Heart right ventricle (tissue), 16 donors: ENCODE measurements at places on chromosomes 16 and 17.
A peak's percentile ranks its signal among the peaks of the same experiment; 100 is the strongest.

- DNase-seq = no peak
- H3K27ac ChIP-seq = no peak overlapping the region
- H3K4me3 ChIP-seq = no peak overlapping the region
- H3K36me3 ChIP-seq = no peaks in the 10 kb centered on the region
- no peaks in the 10 kb centered on the region for H3K4me1 ChIP-seq
Measured at GRCh38 chr17:38600906-38601305, 4.8 kb downstream of the SRCIN1 start.

GRCh38 chr16:6957681-6958080 is 375.0 kb upstream of the RBFOX1 start:
- no peak for DNase-seq
- H3K27me3 ChIP-seq = no peaks in the 10 kb centered on the region
- H3K4me1 ChIP-seq = no peaks in the 10 kb centered on the region
- no peaks in the 10 kb centered on the region for H3K36me3 ChIP-seq
- H3K4me3 ChIP-seq = no peak overlapping the region

GRCh38 chr16:78718141-78718540 is 618.7 kb downstream of the WWOX start:
- DNase-seq = no peak
- H3K36me3 ChIP-seq = no peaks in the 10 kb centered on the region
- no peak overlapping the region for H3K27ac ChIP-seq
- H3K4me1 ChIP-seq = no peaks in the 10 kb centered on the region
- H3K4me3 ChIP-seq = no peak overlapping the region

- H3K4me3 ChIP-seq = no peak overlapping the region
- no peak overlapping the region for H3K27ac ChIP-seq
- peaks cover 16% of the 10 kb centered on the region for H3K27me3 ChIP-seq
Measured at GRCh38 chr16:17070882-17071592, 399.7 kb downstream of the XYLT1 start.

GRCh38 chr16:482468-483185 is 44.9 kb upstream of the CAPN15 start:
- peaks cover 14% of the 10 kb centered on the region for H3K4me1 ChIP-seq
- H3K27me3 ChIP-seq = no peaks in the 10 kb centered on the region
- DNase-seq = no peak
- H3K4me3 ChIP-seq = no peak overlapping the region
- no peak overlapping the region for H3K27ac ChIP-seq

DNA sequence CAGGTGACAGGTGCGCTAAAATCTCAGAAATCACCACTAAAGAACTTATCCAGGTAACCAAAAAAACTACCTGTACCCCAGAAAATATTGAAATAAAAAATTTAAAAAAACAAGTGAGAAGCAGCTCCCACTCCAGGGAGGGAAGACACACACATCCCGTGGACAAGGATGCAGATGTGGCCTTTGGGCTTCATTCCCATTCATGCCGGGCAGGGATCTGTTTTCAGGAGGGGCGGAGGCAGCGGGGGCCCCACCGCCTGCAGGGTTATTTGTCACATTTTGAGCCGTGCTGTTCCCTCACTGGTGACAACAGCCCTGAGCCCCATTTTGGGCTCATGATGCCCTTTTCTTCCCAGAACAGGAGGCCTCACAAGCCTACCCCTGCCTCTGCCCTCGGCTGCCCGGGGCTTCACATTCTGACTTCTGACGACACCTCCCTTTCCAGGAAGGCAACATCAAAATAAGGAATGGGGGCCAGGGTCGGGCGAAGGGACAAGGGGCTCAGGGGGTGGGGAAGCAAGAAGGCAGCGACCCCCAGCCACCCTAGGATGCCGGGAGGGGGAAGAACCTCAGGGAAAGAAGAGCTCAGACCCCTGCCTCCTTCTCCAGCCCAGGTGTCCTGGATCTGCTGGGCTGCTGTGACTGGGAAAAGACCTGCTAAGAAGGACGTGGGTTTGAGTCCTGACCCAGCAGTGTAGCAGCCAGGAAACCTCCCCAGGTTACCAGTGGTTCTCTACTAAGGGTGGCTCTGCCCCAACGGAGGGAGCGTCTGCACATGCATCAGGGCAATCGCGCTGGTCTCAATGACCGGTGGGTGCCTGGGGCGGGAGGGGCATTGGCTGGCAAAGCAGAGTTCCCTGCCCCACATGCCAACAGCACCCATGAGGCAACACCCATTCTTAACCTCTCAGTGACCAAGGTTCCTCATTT is 2.3 kb upstream of the CD79B start:
- H3K27me3 ChIP-seq = no peaks in the 10 kb centered on the region
- H3K4me1 ChIP-seq = peaks cover 27% of the 10 kb centered on the region
- H3K4me3 ChIP-seq = no peak overlapping the region
- no peak for DNase-seq

- H3K36me3 ChIP-seq = no peaks in the 10 kb centered on the region
- H3K4me1 ChIP-seq = peaks cover 23% of the 10 kb centered on the region
- H3K4me3 ChIP-seq = peak overlapping the region; percentile 41
- H3K27ac ChIP-seq = peak overlapping the region; percentile 67
- no peak for DNase-seq
- H3K27me3 ChIP-seq = no peaks in the 10 kb centered on the region
Measured at GRCh38 chr16:85055493-85056210, 28.1 kb downstream of the KIAA0513 start.

- H3K4me3 ChIP-seq = no peak overlapping the region
- H3K36me3 ChIP-seq = peaks cover 34% of the 10 kb centered on the region
- peaks cover 37% of the 10 kb centered on the region for H3K4me1 ChIP-seq
- DNase-seq = no peak
Measured at GRCh38 chr17:74234486-74234885, 21.1 kb downstream of the TTYH2 start.

DNA sequence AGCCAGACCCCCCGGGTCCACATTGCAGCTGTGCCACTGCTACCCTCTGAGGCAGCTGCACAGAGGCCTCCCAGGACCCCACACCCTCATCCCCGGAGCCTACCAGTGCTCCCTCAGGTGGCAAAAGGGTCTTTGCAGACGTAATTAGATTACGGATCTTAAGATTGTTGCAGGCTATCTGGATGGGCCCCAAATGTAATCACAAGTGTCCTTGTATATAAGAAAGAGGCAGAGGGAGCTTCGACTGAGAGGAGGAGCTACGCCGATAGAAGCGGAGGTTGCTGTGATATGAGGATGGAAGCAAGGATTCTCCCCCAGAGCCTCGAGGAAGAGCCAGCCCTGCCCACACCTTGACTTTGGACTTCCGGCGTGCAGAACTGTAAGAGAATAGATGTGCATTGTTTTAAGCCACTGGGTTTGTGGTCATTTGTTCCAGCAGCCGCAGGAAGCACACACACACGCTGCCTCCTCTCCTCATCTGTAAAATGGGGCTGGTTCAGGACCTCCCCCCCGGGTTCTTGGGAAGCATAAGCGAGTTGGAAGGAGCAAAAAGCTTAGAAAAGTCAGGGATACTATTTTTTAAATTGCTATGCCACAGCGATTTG is 10.5 kb upstream of the RAI1 start:
- DNase-seq = no peak
- no peaks in the 10 kb centered on the region for H3K27me3 ChIP-seq
- H3K36me3 ChIP-seq = no peaks in the 10 kb centered on the region
- H3K4me1 ChIP-seq = no peaks in the 10 kb centered on the region
- H3K4me3 ChIP-seq = no peak overlapping the region
- H3K27ac ChIP-seq = no peak overlapping the region

DNA sequence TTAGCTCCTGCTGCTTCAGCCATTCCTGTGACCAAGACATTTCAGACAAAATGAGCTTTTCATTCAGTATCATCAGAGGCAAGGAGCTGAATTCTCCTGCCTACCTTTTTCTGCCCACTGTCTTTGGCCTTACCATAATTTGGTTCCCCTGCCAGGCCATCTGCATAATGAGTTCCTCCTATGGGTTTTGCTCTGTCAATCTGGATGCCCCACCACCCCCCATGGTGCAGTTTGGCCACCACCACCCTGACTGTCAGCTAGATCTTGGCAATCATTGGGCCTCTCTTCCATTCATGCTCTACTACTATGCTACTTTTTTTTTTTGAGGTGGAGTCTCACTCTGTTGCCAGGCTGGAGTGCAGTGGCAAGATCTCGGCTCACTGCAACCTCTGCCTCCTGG is 169.2 kb upstream of the ZKSCAN2 start:
- DNase-seq = no peak
- H3K27me3 ChIP-seq = no peaks in the 10 kb centered on the region
- H3K4me1 ChIP-seq = no peaks in the 10 kb centered on the region
- no peaks in the 10 kb centered on the region for H3K36me3 ChIP-seq

DNA sequence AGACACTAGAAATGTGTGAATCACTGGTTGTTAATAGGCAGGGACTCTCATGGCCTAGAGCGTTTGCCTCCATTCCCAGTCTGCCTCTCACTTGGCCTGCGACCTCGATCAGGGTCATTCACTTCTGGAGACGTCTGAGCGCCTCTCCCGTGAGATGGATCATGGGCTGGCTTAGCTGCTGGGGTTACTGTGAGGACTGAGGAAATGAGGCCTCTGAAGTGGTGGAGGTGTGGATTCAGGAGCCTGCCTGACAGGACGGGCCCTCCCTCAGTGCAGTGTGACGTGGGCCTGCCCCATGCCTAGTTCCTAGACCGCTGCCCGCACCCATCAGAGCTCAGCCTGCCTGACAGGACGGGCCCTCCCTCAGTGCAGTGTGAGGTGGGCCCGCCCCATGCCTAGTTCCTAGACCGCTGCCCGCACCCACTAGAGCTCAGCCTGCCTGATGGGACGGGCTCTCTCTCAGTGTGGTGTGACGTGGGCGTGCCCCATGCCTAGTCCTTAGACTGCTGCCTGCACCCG is 61.9 kb downstream of the BANP start:
- DNase-seq = no peak
- peaks cover 3% of the 10 kb centered on the region for H3K36me3 ChIP-seq
- no peak overlapping the region for H3K27ac ChIP-seq
- H3K4me1 ChIP-seq = no peaks in the 10 kb centered on the region

DNA sequence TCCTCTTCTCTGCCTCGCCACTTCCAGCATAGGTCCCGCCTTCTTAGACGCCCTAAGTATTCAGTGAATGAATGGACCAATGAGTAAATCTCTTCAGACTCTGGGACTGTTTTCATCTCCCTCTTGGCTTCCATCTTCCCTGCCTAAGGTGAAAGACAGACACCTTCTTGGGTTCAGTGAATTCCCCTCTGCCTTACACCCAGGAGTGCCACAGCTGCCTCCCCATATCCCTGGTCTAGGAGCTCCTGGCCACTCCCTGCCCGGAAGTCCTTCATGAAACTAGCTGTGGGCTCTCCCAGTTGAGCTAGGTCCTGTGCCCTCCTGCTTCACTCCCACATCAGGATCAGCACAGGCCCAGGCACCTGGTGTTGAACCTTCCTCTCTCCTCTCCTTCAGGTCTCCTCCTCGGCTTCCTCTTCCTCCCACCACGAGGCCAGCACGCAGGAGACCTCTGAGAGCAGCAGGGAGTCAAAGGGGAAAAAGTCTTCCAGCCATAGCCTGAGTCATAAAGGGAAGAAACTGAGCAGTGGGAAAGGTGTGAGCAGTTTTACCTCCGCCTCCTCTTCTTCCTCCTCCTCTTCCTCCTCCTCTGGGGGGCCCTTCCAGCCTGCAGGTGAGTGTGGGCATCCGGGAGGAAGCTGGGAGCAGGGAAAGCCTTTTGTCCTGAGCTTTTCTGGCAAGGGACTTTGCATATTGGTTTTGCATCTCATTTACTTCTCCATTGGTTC is 10.3 kb downstream of the MLLT6 start:
- H3K4me3 ChIP-seq = no peak overlapping the region
- peaks cover 9% of the 10 kb centered on the region for H3K4me1 ChIP-seq
- no peak for DNase-seq
- no peak overlapping the region for H3K27ac ChIP-seq

DNA sequence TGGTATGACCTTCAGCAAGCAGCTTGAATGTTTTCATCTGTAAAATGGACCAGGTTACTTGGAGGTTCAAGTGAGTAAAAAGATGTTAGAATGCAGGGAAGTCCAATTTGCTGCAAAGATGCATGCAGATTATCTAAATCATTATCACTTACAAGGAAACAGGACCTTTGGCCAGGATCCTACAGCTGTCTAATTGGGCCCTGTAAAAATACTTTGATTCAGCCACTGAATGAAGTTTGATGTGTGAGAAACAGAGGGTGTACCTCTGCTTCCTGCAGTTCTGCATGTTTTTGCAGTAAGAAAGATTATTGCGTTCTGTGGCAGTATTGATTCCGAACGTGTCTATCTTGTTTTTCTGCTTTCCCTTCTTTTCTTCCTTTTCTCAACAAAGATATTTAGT is 10.2 kb downstream of the CDH13 start:
- no peaks in the 10 kb centered on the region for H3K36me3 ChIP-seq
- no peaks in the 10 kb centered on the region for H3K27me3 ChIP-seq
- H3K4me1 ChIP-seq = peaks cover 45% of the 10 kb centered on the region
- H3K4me3 ChIP-seq = no peak overlapping the region

GRCh38 chr16:54932737-54933254 is 2.1 kb downstream of the IRX5 start:
- DNase-seq = no peak
- H3K27ac ChIP-seq = no peak overlapping the region
- H3K4me3 ChIP-seq = peak overlapping the region; percentile 67
